Putamen (tissue), 1 donor: ENCODE measurements at places on chromosomes 12 and 14.

DNA sequence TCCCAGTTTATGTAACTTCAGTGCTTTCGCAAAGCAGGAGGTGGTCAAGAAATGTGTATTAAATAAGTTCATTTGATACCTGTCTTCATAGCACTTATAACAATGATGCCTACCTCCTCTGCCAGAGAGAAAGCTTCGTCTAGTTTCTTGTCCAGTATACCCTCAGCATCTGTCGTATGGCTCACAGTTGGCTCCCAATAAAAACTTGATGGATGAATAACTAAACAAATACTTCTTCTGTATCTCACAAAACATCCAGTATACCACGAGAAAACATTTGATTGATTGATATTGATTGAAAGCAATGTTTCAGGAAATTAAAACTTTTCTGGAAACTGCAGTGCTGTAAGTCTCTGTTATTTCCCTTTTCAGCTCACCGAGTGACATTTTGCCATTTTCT lies 26.9 kb upstream of the PTGDR start:
- no peak for DNase-seq

DNA sequence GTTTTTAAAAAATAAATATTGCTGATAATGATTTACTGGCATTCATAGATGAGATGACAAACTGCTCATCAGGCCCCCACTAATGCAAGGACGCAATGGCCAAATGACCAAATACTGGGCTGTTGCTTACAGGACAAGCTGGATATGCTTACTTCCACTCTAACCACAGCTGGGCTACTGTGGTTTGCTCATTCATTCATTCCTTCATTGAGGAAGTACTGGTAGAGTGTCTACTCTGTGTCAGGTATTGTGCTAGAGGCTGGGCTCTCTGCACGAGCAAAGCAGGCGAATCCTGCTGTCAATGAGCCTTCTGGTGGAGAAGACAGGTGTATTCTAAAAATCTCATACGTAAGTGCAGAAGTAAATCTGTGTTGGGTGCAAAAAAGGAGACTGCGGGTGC lies 113.3 kb upstream of the SLC38A2 start:
- DNase-seq, result no peak

GRCh38 chr14:73521229-73521628 lies 15.7 kb upstream of the ACOT1 start:
- DNase-seq, result no peak

GRCh38 chr14:70171726-70172125 lies 17.0 kb downstream of the SLC8A3 start:
- no peak for DNase-seq

- DNase-seq, result no peak
These were observed 41.6 kb downstream of the DAD1 start for GRCh38 chr14:22547313-22547947.

DNA sequence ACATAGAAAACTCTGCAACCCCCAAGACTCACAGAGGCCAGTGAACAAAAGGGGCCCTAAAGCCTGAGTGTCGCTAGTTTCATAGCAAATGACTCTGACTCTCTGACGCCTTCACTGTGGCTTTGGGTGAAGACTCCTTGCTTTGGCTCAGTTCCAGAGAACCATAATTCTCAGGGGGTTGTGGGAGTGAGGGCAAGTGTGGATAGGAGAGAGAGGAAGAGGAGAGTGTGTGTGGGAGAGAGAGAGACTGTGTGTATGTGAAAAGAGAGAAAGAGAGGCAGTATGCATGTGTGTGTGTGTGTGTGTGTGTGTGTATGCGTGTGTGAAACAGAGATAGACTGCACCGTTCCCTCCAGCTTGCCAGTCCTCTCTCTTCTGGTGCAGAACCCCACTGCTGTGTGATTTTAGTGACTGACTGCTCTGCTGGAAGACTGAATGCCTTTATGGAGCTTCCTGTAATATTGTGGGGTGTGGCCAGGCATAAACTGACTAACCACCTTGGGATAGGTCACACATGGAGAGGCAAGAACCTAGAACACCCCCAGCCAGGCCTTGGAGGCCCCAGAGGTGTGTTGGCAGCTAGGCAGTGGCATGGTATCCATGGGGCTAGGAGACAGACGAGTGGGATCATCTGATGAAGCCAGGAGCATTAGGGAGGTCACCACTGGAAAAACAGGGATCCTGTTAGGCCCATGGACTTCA lies 45.9 kb upstream of the STXBP6 start:
- DNase-seq, result no peak

DNA sequence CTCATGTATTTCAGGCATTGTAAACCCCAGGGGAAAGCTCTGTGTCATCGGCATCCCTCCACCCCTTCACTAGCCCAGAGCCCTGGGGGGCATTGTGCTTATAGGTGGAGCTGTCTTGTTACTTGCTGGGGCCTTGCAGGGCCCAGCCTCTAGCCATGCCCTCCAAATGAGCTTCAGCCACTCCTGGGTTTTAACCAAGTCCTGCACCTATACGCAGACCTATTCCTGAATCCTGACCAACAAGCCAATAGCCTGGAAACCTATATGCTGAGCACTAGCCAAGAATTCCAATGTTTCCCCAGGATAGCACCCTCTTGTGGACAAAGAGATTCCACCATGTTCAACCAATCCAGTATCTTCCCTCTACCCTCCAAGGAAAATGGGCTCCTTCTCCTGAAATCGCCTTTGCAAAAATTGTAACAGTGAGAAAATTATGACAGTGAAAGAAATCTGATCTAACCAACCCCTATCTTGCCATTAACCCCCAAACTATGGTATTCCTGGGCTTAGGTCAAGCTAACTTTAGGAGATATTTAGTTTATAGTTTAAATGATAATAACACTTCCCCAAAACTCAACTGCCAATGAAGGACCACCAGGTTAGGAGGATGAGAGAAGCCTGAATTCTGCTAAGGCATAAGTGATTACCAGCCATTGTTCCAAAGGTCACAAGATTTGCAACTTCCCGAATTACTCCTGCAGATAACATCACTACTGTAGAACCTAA lies 55.5 kb downstream of the TTC7B start:
- no peak for DNase-seq

GRCh38 chr12:30063435-30063945 lies 279.7 kb upstream of the TMTC1 start:
- no peak for DNase-seq
